NCI-H1092 (cell line): ENCODE measurements at places on chromosomes 16 and 17.

DNA sequence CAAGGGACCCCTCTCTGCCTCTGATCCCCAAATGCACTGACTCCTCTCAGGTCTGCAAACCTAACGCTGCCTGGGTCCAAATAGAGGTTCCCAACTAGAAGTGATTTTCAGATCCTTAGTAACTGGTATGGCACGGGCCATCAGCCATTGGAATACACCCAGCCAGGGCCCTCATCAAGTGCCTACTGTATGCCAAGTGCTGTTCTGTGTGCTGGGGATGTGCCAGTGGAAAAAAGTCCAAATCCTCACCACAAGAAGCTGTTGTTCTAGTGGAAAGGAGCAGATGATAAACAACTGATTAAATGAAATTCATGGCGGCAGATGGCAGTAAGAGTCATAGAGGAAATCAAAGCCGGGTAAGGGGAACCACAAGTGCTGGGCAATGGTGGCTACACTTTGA, 57.2 kb upstream of the MED9 start:
- no peak for DNase-seq

GRCh38 chr17:76276069-76276431, 10.9 kb downstream of the UBALD2 start:
- no peak for DNase-seq

DNA sequence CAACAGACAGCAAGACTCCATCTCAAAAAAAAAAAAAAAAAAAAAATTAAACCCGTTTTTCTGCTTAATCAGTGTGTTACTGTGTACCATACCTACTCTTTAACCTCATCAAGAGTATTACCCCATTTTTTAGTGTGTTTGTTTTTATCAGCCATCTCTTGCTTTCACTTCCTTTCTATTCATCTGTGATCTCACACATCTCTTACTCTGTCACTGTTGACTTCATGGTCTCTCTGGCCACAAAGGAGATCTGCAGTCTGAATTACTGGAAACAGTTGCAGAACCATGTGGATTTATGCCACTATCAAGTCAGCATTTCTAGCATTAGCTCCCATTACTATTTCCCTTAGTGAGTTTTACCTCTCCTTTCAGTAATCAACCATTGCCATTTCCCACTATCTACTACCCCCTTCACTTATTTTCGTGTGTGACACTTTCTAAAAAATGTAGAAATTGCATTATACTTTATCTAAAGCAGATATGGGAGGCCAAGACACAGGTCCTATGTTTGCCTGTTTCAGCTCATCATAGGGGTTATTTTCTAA, 20.1 kb downstream of the NDEL1 start:
- no peak for DNase-seq

DNA sequence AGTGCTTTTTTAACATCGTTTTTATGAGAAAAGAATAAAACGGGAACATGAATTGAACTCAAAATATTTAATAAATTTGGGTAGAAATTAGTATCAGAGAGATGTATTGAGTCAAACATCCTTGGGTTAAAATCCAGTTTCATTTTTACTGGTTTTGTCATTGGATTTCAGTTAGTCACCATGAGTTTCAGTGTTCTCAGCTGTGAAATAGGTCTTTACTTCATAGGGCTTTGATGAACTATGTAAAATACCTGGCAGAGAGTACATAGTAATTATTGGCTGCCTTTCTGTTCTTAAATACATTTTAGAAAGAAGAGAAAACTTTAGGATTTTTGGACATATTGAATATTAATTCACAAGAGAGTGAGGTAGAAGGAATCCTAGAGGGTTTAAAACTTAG, 105.8 kb downstream of the TANC2 start:
- no peak for DNase-seq

- no peak for DNase-seq
Observed at GRCh38 chr16:68626557-68626956, 18.6 kb upstream of the CDH3 start.

DNA sequence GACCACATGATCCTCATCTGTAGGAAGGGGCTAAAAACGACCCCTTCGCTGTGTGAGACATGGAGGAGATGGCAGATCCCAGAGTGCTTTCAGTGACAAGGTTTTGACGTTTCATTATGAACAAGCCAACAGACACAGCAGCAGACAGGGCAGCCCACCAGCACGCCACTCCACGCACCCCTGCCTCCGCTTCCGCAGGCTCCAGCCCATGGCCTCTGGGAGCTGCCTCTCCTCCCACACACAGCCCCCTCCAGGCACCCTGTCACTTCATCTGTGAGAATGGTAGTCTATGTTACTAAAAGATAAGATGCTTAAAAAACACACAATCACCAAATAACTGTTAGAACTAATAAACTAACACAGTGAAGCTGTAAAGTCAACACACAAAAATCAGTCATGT, 12.3 kb upstream of the ADCY7 start:
- DNase-seq = no peak

DNA sequence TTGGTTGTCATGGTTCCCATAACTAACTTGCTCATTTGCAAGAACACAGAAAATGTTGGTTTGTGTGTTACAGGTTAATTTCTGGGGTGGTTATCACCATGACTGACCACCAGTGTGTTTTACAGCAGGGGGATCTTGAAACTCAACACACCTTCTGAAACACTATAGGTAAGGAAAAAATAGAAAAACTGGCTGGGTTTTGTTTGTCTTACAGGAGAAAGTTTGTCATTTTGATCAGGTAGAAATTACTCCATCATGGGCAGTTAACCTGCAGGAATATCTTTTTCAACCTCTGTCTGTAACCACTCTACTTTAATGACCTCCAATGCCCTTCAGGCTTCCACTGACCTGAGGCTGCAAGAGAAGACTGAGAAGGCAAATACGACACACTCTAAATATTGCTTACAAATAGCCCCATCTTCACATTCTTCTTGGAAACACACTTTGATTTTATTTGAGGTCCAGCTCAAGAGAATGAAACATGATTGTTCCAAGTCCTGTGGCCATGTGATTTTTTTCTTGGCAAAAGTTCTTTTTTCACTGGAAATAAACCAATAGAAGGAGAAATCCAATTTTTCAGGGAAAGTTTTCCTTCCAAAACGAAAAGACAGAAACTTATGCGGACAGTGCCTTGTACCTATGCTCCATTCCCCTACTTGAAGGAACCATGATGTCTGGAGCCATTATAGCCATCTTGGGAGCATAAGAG, 428.7 kb upstream of the SALL1 start:
- DNase-seq = no peak

GRCh38 chr17:56966338-56966737, 5.5 kb upstream of the COIL start:
- peak; percentile 49 for DNase-seq

- DNase-seq = no peak
Observed at GRCh38 chr17:80347948-80348351, 67.0 kb upstream of the ENDOV start.

GRCh38 chr16:7644811-7645210, 312.2 kb downstream of the RBFOX1 start:
- no peak for DNase-seq

DNA sequence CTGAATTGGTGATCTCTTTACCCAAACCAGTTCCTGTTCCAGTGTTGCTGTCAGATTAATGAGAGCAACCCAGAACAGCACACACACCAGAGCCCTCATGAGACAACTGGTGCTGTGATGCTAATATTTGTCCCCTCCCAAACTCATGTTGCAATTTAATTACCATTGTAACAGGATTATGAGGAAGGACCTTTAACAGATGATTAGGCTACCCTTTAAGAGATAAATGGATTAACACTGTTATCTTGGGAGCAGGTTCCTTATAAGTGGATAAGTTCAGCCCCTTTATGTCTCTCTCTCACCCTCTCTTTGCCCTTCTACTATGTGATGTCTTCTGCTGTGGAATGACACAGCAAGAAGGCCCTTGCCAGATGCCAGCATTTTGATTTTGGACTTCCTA, 1.1 kb upstream of the CCDC182 start:
- DNase-seq = no peak

DNA sequence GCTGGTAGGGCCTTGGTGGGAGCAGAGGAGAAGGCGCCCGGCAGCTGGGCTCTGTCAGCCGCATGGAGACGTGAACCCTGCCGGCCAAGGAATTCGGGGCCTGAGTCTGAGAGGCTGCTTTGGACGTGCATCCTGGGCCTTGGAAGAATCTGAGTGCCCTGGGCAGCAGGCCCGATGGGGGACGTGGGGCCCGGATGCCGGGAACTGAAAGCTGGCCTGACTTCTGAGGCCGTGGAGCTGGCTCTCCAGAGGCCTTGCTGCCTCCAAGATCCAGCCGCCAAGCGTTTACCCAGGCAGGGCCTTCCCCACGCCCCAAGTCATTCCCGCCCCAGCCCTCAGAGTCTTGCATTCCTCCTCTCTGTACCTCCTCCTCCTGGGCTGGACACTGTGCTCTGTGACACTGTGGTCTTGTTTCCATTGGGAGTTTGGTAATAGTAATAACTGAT, 37.2 kb downstream of the NKD1 start:
- DNase-seq = no peak

GRCh38 chr17:49873466-49873865, 25.6 kb upstream of the TAC4 start:
- DNase-seq = no peak

DNA sequence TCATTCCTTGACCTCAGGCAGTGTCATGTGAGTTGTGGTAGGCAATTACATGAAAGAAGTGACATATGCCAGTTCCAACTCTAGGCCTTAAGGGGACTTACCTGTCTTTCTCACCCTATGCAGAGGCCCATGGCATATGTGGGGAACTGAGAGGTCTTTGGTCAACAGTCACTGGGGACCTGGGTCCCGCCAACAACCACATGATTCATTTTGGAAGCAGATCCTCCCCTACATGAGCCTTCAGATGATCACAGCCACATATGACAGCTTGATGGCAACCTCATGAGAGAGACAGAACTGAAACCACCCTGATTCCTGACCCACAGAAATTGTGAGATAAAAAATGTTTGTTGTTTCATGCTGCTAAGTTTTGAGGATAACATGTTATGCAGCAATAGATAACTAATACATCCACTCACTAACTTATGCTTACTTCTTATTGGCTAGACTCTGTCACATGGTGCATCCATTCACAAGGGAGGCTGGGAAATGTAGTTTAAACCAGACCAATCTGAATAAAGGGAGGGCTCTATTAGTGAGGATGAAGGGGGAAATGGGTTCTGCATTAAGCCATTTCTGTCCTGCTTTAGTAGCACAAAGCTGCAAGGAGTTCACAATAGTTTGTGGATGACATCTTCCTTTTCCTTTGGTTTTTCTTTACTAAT, 298.2 kb downstream of the HAPSTR1 start:
- no peak for DNase-seq

- DNase-seq = no peak
Observed at GRCh38 chr17:81538651-81539570, 10.7 kb downstream of the FSCN2 start.

- peak; percentile 60 for DNase-seq
Observed at GRCh38 chr17:8079291-8080207, 8.0 kb downstream of the ALOX12B start.

DNA sequence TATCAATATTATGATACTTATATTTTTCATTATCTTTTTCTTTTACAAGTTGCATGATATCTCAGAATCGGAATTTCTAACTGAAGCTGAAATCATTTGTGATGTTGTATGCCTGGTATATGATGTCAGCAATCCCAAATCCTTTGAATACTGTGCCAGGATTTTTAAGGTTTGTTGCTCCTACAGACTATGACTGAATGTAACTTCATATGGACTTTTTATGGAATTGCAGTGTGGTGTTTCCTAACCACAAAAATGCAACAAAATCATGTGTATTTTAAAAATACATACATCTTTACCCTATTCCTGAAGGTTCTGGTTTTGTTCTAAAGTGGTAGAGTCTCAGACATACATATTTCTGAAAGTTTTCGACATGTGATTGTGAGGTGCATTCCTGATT, 58.8 kb upstream of the RHBDL3 start:
- no peak for DNase-seq

- DNase-seq = no peak
Observed at GRCh38 chr17:5762191-5762590, 177.9 kb upstream of the NLRP1 start.

- no peak for DNase-seq
Observed at GRCh38 chr17:80720610-80721577, 176.3 kb downstream of the RPTOR start.

- DNase-seq = no peak
Observed at GRCh38 chr16:18938986-18939385, 12.8 kb upstream of the SMG1 start.

GRCh38 chr17:17750881-17751280, 69.6 kb downstream of the RAI1 start:
- no peak for DNase-seq

- DNase-seq = no peak
Observed at GRCh38 chr17:56785997-56786680, 47.6 kb downstream of the C17orf67 start.

GRCh38 chr16:54067322-54068065, 219.1 kb downstream of the IRX3 start:
- DNase-seq = no peak

DNA sequence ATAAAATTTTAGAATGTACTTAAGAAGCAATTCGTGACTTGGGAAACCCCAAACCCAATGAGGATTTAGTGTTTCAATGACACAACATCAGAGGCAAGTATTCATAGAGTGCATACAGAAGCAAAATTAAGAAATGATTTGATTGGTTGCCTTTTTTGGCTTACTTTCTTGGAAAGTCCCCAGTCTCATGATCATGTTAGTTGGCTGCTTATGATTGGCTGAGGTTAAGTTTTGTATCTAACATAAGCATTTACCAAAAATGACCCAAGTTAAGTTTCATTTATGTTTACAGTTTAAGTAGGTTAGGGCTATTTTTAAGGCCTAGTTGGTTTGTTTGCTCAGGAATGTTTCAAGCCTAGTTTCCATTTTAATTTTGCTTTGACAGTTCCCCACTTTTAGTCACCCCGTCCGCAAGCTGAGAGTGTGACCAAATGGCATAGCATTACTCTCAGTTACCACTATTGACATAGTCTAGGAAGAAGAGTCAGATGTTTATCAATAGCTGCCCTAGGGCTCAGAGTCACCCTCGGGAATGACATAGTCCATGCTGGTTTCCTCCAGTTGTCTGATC, 36.2 kb downstream of the DGKE start:
- no peak for DNase-seq

DNA sequence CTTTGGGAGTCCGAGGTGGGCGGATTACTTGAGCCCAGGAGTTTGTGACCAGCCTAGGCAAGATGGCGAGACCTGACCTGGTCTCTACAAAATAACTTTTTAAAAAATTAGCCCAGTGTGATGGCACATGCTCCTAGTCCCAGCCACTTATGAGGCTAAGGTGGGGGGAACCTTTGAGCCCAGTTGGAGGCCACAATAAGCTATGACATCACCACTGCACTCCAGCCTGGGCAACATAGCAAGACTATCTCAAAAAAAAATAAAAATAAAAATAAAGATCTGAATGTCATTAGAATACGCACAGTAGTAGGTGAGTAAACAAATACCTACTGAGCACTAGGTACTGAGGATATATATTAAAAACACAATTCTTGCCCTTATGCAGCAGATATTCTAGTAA, 3.1 kb downstream of the SIAH1 start:
- no peak for DNase-seq

DNA sequence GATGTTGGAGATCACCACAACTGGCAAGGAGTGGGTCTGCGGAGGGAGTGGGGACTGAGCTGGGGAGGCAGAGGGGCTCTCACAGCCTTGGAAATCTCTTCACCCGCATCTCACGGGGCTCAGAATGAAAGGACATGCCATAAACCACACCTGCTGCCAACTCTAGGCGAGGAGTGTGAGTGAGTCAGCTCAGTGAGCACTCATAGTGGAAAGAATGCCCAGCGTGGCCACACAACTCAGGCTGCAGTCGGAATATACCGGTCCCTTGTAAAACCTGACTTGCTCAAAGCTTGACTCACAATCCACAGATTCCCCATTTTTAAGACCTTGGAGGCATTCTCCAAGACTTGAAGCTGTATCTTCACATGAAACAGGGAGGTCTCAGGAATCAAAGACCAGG, 36.7 kb downstream of the STAT5A start:
- DNase-seq = no peak
